ENCODE measurements at places on chromosomes 12 and 14.

DNA sequence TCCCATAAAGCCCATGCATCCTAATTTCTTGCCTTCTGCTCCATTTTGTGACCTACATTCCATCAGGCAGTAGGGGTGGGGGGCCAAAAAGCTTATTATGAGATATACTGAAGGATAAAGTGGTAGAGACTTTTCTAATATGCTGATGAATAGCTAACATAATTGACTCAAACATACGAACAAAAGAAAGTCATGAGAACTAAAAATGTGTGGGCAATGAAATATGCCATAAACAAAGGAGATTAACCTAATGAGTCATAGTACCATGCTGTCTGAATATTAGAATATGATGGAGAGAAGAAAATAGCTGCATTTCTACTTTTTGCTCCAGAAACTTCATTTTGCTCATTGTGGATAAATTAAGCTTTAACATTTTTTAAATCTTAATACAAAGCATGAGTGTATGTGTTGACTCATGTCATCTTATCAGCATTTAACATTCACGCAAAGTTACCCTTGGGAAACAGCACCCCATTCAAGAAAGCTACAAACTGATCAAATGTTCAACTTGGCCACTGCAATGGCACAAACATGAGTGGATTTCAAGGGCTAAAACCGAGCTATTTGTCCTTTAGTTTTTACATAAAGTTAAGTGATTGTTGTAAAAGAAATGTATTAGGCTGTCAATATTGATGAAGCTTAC, 64.0 kb upstream of the DIO2 start:
- DNase-seq = peak; percentile 5

GRCh38 chr12:132660996-132661395, 26.1 kb downstream of the POLE start:
- no peak for DNase-seq

DNA sequence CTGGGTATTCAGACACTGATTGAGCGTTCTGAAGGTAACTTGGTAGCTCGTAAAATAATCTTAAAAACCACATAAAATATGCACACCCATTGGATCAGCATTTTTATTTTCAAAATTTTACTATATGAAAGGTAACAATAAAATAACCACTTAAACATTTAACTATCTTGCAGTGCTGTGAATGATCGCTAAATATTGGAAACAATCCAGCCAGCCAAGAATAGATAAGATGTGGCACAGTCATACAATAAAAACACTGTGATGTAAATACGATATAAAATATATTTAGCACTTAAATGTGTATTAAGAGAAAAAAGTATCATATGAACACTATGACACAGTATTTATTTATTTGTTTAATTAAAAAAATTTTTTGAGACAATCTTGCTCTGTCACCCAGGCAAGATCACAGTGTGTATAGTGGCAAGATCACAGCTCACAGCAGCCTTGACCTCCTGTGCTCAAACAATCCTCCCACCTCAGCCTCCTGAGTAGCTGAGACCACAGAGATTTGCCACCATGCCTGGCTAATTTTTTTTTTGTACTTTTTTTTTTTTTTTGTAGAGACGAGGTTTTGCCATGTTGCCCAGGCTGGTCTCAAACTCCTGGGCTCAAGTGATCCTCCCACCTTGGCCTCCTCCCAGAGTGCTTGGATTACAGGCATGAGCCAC, 39.4 kb downstream of the SDR9C7 start:
- DNase-seq = no peak

DNA sequence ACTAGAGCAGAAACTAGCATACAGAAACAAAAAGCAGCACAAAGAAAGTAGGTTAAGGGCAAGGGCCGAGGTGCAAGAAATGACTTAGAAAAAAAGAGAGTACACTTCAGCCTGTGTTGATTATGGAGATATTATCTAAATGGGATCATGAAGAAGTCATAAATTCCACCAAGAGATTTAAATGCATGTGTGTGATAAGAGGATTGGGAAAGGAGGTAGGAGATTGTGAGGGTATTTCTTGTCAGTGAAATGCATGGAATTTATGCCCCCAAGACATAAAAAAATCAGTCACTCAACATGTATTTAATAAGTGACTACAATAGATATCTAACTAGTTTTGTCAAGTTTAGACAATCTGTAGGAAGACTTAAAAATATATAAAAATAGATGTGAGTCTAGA, 976.2 kb upstream of the LRFN5 start:
- no peak for DNase-seq

DNA sequence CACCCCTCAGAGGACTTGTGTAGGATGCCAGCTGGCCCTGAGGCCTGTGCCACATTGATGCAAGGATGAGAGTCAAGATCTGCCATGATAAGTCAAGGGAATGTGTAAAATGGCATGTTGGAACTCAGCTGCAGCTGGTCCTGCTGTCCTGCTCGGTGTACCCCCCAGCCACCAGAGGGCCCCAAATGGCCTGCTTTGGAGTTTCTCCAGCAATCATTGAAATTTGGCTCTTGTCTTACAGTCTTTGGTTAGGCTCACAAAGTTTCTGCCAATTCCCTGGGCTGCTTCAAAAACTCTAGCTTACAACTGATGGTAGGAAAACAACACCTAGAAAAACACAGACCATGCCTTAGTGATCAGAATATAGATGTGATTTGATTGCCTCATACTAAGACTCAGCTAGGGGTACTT, 76.8 kb downstream of the HSD17B6 start:
- DNase-seq = peak; percentile 14

DNA sequence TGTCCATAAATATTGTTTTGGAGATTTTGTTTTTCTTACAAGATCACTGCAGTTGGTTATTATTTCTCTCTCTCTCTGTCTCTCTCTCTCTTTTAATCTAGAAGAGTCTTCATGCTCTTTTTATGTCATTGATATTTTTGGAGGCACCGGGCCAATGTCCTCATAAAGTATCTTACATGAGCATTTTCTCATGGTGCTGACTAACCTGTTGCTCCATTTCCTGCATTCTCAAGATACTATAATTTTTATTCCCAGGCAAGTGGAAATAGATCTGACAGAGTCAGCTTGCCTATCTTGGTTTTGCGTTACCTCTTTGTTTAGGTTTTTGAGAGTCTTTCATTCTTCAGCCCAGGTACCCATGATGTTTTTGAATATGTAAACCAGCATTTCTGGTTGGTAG, 938.8 kb upstream of the FBXO33 start:
- DNase-seq = no peak

DNA sequence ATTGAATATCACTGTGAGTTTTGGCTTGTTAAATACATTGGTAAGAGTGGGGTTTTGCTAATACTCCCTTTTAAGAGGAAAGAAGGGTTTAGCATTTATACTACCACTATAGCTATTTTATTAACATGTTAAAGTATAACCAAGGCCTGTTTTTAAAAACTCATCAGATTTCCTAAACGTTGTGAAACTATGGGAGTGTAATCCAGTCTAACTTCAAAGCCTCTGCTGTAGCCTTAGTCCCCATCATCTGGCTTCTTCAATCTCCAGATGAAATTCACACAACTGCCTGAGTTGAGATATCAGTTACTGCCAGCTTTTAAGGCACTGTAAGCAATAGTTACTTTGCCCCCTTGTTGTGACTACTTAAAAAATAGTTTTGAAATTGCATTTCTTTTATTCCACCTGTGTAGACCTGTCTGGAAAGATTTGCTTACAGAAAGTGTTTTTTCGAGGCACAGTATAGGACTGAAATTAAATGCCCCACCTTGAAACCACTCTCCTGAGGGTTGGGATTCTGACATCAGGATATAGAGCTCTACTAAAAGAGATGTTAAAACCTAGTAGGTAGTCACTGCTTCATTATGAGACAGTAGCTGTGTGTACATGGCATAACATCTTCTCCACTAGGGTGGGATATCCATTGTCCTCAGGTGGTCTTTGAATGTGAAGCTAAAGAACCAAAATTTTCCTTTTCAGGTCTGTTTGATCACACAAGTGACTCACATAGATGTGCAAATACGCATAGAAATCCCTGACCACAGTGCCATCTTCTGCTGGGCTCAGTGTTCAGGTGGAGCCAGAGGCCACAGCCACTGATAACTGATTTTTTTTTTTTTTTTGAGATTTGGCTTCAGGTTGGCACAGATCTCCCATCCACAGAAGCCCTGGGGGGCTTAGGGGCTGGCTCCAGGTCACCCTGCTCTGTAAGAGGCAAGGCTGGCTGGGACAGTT, 125.5 kb downstream of the DAAM1 start:
- no peak for DNase-seq

- no peak for DNase-seq
These were observed 174.4 kb downstream of the FOXA1 start for GRCh38 chr14:37420622-37421021.

- DNase-seq = no peak
These were observed 776.8 kb downstream of the NRXN3 start for GRCh38 chr14:78946949-78947348.

GRCh38 chr12:55729819-55730818, 1.3 kb upstream of the CD63 start:
- no peak for DNase-seq

GRCh38 chr12:56160193-56160763, 2.1 kb downstream of the MYL6 start:
- DNase-seq = no peak

DNA sequence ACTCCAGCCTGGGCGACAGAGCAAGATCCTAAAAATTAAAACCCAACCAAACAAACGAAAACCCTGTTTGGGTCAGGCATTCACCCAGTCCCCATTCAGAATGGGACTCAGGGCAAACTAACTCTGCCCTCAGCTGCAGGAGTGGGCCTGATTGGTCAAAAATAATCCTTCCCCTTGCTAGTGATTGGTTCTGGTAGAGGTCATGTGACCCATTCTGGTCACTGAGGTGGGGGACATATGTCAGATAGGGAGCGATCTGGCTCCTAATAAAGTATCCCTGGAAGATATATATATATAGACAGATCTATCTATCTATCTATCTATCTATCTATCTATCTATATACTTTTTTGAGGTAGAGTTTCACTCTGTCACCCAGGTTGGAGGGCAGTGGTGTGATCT, 29.5 kb upstream of the MED13L start:
- DNase-seq = no peak

DNA sequence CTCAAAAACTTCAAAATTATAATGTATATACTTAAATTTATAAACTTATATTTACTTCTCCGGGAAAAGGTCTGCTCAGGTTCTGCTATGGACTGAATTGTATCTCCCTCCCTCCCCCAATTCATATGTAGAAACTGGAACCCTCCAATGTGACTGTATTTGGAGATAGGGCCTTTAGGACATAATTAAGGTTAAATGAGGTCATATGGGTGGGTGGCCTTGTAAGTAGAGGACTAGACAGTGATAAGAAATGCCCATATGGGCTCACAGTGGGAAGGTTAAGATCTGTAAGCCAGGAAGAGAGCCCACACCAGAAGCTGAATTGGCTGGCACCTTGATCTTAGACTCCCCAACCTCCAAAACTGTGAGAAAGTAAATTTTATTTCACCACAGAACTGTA, 84.5 kb downstream of the TAOK3 start:
- no peak for DNase-seq

- no peak for DNase-seq
These were observed 298.0 kb upstream of the KITLG start for GRCh38 chr12:88878295-88878694.

- no peak for DNase-seq
These were observed 32.0 kb upstream of the SEL1L start for GRCh38 chr14:81565441-81566290.

DNA sequence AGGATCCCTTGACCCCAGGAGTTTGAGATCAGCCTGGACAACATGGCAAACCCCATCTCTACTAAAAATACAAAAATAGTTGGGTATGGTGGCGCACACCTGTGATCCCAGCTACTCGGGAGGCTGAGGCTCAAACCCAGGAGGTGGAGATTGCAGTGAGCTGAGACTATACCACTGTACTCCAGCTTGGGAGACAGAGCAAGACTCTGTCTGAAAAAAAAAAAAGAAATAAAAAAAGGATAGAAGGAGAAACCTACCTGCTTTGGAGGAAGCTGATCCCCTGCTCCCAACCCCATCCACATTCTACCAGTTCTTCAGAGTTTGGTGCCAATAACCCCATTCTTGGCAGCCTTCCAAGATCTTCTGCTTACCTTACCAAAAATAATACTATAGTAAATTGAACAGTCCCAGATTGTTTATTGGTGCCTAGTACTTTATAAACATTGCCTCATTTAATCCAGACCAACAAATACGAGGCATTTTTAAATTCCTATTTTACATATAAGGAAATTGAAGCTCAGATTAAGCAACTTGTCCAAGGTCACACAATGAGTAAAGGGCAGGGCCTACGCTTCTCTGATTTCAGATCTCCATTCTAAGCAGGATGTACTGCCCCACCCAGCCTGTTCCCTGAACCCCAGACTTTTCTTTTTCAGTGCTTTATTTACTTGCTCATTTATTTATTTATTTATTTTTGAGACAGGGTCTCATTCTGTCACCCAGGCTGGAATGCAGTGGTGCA, 33.2 kb upstream of the FAM222A start:
- no peak for DNase-seq

- no peak for DNase-seq
These were observed 8.9 kb upstream of the RNF212B start for GRCh38 chr14:23228812-23229211.

DNA sequence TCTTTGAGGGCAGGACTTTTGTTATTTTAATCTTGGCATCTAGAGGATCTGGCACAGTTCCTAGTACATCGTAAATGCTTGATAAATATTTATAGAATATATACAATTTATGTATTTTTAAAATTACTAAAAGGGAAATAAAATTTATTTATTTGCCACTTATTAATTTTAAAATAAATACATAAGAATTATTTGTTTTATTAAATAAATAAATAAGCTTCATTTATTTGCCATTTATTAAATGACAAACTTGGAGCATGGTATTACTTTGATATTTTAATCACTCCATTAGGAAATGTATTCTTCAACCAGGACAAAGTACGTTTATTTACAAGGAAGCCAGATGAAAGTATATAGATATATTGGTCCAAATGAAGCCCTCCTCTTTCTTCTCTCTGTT, 118.7 kb upstream of the LRIG3 start:
- no peak for DNase-seq

- DNase-seq = no peak
These were observed 26.1 kb downstream of the FGD6 start for GRCh38 chr12:95191060-95191696.

DNA sequence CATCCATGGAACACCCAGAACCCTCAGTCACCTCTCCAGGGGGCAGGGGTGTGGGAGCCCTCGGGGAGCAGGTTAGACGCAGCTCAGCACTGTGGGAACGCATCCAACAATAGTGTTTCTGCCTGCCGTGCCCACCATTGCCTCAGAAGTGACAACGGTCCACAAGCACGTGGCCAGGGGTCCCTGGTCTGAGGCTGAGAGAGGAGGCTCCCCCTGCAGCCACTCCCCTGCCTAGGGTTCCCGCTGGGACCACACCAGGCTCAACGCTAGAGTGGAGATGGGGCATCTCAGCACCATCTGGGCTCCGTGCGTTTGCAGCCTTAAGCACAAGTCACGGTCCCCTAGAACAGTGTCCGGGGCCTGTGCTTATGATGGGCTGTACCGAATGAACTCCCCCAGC, 62.7 kb downstream of the TESC start:
- no peak for DNase-seq

- DNase-seq = no peak
These were observed 791.6 kb downstream of the DIO2 start for GRCh38 chr14:79419571-79420327.

GRCh38 chr14:25909045-25909747, 688.6 kb downstream of the NOVA1 start:
- no peak for DNase-seq
